Keratinocyte (primary cell): ENCODE measurements at places on chromosomes 4 and X.

DNA sequence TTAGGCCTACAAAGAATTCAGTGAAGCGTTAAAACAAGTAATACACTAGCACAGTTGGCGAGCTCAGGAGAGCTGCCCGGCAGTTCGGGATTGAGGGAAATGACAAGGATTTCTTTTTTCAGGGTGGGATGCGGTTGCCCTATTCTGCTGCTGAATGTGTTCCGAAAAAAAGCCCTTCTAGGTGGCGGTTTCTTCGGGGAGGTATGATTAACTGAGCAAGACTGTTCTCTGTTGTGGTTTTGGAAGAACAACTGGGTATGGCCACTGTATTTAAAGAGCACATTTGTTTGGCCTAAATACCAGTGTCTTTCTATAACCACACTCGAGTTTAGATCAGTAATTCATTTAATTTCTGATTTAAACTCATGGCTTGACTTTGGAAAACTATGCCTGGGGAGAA lies 459.7 kb upstream of the FAT1 start:
- no peak for DNase-seq

GRCh38 chr4:2662598-2662997 lies 93.5 kb downstream of the TNIP2 start:
- DNase-seq = no peak

DNA sequence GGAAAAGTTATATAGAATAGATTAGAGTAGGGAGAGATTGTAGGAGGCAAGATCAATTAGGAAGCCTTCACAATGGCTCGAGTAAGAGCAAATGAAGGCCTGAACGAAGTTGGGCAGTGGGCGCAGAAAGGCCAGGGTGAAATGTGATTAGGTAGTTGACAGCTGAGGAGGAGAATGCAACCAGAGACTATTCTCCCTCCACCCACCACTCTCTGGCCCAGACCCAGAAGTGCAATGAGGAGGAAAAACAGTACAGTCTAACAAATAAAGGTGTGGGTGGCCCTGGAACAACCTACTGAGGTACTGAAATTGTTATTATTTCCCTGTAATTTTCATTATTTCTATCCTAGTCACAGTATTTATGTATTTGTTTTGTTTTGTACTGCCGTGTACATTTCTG lies 176.7 kb downstream of the SLC39A8 start:
- no peak for DNase-seq

DNA sequence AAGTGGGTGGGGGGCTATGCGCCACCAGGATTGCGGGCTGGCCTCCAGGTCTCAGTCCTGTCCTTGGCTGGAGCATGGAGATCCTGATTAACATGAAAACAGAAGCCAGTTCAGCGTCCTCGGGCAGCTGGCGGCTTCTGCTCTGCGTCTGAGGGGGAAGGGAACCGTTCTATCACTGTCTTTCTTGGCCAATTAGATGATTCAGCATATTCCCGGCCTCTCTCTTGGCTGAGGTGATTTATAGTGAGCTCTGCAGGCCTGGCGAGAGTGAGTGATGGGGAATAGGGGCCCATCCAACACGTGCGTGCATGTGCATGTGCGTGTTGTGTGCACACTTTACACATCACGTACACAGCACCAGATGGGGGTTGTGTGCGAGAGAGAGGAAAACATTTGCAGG lies 145.8 kb upstream of the ATP6AP2 start:
- DNase-seq = no peak

GRCh38 chr4:185201977-185202962 lies 1.5 kb downstream of the CFAP97 start:
- no peak for DNase-seq
